HL-60 (cell line): ENCODE measurements at places on chromosomes 6 and 20.

GRCh38 chr6:9007027-9007426 is 571.7 kb upstream of the SLC35B3 start:
- no peak for DNase-seq

DNA sequence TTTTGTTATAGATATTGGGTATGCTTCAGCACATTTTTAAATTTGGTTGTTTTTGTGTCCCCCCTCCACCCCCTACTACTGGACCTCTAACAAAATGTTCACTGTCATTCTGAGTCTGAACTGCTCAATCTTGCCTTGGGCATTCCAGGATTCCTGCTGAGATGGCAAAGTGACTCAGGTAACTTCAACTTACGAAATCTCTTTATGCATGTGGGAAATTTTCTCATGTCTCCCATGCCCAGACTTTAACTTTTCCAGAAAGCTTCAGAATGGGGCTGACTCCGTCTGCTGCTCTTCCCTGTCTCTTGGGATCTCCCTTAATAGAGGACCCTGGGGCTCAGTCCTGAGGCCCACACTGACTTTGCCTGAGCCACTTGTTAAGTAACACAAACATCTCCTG is 14.0 kb downstream of the CYP39A1 start:
- DNase-seq: no peak

GRCh38 chr6:92122746-92123145 is 1296.6 kb downstream of the EPHA7 start:
- no peak for DNase-seq

GRCh38 chr20:48180618-48181017 is 395.3 kb upstream of the SULF2 start:
- no peak for DNase-seq

DNA sequence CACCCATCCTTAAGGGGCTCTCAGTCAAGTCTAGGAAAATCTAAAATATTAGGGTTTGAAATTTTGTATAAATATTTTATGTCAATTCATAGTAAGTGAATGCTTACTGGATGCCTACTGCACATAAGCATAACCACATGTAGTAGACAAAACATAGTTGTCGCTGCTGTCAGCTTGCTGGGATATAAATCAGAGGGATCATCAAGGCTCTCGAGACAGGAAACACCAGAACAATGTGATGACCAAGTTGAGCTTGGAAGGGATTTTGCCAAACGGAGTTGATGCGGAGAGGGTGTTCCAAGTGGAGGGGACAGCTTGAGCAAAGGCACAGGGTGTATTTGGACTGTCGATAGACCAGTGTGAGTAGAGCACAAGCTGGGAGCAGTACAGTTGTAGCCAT is 105.8 kb upstream of the SUPT3H start:
- no peak for DNase-seq

DNA sequence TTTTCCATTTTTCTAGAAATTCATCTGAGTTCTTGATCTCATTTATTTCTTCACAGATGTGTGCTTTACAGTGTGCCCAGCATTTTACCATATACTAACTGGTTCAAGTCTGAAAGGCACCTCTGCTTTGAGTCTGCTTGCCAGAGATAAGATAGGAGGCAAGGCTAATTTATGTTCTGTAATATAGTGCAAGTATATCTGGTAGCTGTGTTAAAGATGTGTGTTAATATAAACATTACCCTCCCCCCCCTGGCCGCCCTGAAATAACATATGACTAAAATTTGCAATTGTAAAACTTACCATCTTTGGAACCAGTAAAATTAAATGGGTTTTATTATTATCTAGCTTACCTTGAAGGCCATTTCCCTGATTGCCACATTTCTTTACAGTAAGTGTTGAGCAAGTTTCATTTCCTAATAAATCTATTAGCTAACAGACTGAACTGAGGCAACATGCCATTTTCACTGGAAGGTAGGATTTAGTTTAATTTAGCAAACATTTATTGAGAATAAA is 2.7 kb downstream of the FBXO9 start:
- DNase-seq: peak; percentile 40

DNA sequence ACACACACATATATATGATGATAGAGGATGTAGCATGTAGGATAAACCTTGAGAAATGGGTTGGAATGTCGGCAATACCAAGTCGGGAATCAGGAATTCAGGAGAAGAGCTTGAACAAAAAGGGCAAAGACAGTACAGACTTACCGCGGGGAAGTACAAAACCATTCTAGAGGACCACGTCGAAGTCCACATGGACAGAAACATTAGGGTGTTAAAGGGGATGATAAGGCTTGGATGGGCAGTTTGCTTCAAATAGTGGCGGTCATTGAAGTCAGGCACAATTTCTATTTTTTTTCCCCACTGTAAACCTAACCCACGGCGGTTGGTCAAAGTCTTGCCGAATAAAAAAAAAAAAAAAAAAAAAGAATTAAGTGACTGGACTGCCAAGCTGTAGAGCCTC is 766 bp upstream of the NUS1 start:
- no peak for DNase-seq
